Activated gamma-delta T cell treated with anti-CD3 and anti-CD28 coated beads, Interleukin-2, amount 50 U/mL, for 16 hours (primary cell): ENCODE measurements at places on chromosomes 1 and 21.

- DNase-seq = no peak
Observed at GRCh38 chr1:43904660-43905551, 28.7 kb upstream of the ARTN start.

DNA sequence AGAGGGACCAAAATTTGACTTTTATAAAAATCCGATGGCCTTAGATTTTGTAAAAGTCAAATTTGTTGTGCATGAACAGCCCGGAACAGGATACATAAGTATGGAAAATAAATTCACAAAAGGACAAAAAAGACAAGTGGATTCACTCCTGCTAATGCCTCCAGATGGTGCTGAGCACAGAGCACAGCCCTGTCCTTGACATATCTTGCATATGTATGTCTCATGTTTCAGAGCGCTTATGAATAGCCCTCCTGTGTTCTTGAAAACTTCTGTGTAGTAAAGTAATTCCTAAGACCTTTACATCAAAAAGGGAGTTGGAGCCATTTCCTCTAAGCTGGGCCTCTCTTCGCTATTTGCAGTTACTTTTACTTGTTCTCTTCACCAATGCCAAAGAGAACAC lies 110.7 kb upstream of the RAB3GAP2 start:
- no peak for DNase-seq

DNA sequence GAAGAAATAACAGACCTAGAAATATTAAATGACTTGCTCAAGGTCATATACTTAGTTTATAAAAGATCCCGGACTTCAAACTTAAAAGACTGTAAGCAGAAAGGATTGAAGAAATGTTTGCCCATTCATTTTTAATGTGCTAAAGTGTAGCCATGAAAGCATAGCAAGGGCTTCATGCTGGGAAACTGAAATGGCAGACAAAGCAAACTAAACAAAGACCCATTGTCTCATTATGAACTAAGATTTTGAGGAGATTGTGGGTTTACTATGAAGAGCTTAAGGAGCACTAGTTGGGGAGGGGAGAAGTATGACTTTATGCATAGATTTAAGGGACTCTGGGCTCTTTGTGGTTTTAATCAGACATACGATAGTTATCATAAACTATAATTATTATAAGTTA lies 26.3 kb downstream of the ADAMTS1 start:
- DNase-seq = no peak

DNA sequence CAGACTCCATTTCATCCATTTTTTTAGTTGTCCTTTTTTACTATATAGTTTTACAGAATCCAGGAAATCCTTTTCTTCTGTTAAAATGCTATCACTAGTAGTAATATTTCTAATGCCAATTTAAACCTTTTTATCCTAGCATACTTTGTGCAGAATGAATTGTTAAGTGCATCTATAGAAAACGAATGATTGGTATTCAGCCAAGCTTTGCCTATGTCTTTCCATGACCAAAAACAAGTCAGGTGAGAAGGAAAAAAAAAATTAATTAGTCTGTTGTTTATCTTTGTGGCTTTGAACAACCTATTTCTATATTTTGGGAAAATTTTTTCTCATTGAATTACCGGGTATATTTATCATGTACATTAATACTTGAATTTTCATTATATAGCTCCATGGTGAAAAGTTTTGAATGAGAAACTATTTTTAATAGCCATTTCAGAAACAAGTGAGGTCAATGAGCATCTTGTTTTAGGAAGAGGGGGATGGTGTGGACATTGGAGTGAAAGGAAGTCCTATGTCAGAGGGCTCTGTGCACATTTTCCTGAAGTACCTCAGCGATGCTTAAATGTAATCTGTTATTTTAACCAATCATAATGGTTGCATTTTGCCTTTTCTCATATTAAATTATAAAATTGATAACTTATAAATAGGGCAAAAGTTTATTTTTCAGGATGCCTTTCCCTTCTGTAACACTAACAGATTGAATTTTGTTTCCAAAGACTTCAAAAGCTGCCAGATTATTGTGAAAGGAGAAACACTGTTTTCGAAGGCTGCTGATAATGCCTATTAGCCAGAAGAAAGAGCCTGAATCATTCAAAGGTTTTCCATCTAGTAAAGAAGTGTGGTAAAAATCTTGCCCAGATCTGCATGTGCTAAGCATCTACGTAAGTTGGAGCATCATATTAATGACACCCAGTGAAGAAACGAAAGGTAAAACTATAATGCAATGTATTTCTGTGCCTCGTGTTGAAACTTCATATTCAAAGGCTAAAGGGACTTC lies 73.8 kb upstream of the S1PR1 start:
- DNase-seq = no peak

GRCh38 chr1:11530731-11531311 lies 51.9 kb downstream of the DISP3 start:
- no peak for DNase-seq

GRCh38 chr1:42844592-42845140 lies 1.7 kb upstream of the ZNF691 start:
- DNase-seq = no peak

DNA sequence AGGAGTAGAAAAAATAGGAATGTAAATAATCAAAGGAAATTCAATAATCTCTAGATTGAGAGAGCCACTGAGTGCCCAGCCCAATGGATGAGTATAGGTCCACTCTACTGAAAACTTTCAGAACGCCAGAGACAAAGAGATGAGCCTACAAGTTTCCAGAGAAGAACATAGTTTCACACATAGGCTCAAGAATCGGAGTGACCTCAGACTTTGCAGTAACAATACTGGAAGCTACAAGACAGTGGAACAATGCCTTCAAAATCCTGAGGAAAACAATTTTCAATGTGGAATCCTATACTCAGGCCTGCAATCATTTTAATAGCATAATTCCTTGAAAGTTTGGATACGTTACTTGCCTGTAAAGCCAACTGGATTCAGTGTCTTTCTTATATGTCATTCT lies 11.0 kb downstream of the GJA4 start:
- DNase-seq = no peak

DNA sequence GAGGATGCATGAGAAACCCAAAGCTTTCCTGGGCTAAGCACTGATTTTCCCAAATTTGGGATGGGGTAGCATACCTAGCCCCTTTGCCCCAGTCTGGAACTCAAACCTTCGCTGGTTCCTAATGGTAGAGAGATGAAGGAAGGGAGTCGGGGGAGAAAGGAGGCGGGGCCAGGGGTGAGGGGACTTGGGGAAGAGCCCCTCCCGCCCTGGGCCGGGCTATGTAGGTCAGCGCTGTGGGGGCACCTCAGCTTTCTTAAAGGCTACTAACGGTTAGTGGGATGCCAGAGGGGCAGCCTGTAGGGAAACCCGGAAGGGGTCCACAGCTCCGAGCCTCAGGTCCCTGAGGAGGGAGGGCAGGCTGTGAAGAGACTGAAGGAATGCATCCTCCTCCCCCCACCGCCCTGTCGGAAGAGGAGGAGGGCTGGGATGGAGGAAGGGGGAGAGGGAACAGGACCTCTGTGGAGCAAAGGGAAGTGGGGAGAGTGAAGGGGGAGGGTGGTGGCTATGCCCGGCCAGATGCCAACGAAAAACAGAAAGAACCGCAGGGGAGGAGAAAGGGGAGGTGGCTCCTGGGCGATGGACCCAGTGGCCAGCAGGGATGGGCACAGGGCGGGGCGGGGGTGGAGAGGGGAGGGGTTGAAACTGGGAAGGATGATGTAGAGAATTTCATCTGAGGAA lies 1.3 kb downstream of the CADM3 start:
- DNase-seq = no peak

DNA sequence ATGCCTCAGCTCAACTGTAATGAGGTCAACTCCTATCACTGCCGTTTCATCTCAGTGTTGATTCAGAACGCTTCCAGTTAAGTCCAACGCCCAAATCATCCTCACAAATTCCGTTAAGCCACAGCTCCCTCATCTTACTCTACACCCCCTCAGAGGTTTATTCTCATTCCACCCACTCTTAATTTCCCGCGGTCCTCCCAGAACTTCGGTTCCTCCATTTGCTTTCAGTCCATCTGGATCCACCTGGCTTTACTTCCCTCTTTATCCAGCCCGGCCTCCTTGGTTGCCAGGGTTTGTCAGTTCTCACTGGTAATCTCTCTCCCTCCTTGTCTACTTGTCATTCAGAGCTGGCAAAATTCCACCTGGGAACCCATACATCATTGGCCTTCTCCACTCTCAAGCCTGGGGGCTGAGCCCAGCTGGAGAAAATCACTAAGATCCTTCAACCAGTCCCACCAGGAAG lies 51.3 kb upstream of the RUNX1 start:
- no peak for DNase-seq

DNA sequence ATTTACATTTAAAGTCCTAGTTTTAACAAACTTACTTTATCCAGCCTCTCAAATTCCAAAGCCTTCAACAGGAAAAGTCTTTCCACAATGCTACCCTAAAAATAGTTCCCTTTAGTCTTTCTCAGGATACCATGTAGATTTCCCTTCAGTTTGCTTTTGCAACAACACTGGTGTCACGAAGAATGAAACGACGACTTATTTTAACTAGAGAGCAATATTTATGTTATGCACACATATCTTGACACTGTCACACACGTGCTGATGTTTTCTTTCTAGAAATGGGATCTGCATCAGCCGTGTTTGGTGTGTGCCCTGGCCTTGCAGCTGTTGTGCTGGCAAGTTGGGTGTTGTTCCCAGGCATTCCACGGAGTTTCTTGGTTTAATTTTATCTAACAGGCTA lies 75.5 kb downstream of the SIPA1L2 start:
- no peak for DNase-seq

GRCh38 chr1:93616996-93617669 lies 64.5 kb downstream of the BCAR3 start:
- no peak for DNase-seq

DNA sequence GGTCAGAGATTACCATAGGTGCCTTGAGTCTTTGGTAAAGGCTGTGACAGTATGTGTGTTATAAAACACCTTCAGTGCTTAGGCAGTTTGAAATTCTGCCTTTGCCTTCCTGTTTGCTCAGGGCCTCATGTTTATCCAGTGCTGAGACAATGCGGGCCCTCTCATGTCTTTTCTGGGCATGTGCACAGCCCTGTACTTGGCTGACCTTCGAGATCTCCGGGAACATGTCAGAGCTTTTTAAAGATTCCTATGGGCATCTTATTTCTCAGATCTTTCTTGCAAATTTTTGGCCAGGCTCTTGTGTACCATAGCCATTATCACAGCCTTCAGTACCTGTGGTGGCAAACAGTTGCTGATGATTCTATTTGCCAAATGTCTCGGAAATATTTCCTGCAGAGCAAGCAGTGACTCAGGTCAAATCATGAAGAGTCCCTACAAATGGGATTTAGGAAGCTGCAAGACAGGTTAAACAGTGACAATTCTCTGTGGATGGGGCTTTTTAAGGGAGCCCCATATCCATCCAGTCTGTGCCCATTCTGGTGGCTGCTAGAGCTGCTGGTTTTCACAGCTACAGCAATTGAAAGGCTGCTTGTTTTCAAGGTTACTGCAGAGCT lies 42.1 kb downstream of the HOOK1 start:
- no peak for DNase-seq

GRCh38 chr1:9009438-9010370 lies 16.5 kb downstream of the SLC2A7 start:
- DNase-seq = no peak

- DNase-seq = no peak
Observed at GRCh38 chr1:164743976-164744375, 185.0 kb downstream of the PBX1 start.

- DNase-seq = no peak
Observed at GRCh38 chr1:153733970-153734369, 6.1 kb downstream of the INTS3 start.

DNA sequence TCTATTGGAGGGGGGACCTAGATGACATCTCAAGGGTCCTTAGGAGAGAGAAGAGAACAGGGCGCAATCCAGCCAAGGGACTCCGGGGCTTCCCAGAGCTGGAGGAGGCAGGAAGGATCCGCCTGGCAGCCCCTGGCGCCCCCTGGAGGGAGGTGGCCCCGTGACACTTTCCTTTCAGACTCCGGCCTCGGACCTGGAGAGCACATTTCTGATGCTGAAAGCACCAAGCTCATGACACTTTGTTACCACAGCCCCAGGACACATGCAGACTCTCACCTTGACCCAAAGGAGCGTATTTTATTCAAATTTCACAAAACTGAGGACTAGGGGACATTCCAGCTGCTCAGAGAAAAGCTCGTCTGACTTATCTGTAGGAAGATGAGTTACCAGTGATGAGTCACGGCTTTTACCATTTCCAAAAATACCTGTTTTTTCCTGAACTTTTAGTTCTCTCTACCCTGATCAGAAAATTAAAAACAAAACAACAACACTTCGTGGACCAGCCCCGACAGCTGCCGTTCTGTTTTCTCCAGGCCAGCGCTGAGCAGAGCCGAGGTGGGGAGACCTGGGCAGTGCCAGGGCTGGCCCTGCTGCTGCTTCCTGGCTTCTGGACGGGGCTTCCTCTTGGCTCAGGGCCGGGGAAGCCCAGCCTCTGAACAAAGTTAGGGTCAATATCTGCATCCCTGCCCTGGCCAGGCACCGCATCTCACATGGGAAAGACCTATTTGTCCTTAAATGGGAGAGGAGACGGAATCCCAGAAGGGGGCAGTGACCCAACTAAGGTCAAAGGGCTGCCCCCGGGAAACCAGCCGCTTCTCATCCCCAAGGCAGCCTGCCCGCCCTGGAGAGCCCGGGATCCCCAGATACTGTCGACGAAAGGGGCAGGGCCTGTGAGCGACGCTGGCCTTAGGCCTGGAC lies 21.6 kb upstream of the POFUT2 start:
- DNase-seq = no peak

- no peak for DNase-seq
Observed at GRCh38 chr1:204361341-204361771, 1.6 kb upstream of the PLEKHA6 start.

DNA sequence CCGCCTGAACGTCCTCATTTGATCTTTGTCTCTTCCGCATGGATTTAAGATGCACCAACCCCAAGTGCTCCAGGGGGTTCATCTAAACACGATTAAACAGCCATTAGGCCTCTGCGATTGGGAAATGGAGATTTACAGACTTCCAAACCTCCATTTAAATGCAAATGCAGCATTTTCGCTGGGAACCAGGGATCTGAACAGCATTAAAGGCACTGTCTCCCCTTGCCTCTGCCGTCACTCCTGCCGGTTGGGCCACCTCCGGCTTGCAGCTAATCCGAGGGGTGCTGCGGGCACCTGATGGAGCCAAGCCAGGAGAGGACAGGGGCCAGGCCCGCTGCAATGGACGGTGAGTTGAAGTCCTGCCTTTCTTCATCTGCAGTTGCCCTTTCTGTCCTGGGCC lies 70.3 kb upstream of the KLHDC7A start:
- no peak for DNase-seq

GRCh38 chr1:162498496-162498810 lies 835 bp downstream of the UHMK1 start:
- no peak for DNase-seq

GRCh38 chr1:96075704-96076455 lies 645.7 kb upstream of the PTBP2 start:
- DNase-seq = no peak

- no peak for DNase-seq
Observed at GRCh38 chr1:51320967-51321923, 9.1 kb downstream of the TTC39A start.

DNA sequence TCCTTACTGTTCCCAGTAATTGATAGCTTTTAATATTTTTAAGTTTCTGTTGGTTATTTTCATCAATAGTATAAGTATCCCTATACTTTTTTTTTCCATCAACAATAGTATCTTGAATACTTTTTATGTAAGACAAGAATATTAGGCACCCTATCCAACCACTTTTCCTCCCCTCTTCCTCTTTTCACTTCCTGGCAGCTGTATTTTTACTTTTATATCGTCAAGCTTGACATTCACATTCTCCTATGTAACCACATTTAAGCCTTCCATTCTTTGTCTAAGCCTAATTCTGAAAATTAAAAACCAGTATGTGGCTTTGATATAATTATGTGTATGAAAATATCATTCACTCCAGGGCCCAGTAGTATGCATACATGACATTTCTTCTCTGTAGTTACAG lies 9.3 kb downstream of the TMEM39B start:
- DNase-seq = no peak
